ENCODE measurements at places on chromosomes 2 and 18.

- peak; percentile 65 for DNase-seq
These were observed 88.9 kb downstream of the ITGA4 start for GRCh38 chr2:181546086-181546485.

DNA sequence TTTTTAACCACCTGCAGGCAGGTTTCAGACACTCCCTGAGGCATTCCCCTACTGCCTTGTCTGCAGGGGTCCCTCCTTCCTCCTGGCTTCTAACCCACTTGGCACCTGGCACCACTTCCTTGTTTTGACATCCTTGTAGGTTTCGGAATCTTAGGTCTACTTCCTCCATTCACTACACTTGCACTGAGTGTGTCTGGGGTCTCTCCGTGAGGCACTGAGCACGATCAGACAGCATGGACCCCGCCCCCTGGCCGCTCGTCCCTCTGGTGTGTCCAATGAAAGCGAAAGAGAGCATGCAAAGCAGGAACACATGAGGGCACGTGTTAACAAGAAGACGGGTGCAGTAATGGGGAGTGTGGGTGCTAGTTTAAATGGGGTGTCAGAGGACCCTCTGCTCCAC is 63.8 kb downstream of the HAUS1 start:
- no peak for DNase-seq

DNA sequence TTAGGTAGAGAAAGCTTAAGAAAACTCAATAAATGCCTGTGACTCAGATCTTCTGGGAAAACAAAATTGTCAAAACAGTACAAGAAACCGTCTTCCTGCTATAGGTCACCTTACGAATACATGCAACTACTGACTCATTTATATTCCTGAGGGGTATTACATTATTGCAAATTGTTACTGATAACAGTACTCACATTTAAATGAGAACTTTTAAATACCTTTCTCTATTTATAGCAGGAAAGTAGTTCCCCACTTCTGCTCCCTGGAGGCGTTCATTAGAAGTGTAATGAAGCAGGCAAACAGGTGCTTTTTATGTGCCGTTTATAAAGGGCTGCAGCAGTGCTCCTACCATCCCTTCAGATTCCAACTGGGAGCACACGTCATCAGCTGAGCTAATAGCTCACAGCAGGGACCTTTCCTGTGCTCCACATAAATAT is 65.1 kb upstream of the RPRM start:
- peak; percentile 49 for DNase-seq

DNA sequence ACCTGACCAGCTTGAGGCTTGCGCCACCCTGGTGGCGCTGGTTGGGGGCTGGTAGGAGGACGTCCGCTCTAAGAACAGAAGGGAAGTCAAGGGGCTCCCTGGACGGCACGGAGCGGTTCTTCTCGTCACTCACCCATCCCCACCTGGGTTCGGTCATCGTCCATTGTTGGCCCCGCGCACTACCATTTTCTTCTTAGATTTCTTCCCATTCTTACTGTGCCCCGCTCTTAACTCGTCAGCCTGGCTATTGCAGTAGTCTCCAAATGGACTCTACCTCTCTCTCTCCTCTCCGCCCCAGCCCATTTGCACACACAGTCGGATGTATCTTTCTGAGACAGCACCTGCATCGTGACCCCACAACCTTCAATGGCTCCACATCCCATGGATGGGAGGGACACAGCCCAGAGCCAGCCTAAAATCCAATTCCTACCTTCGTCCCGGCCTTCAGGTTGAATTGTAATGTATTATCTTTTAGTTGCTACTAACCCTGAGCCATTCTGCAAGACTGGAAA is 814 bp upstream of the RAB1A start:
- DNase-seq, result peak; percentile 64

DNA sequence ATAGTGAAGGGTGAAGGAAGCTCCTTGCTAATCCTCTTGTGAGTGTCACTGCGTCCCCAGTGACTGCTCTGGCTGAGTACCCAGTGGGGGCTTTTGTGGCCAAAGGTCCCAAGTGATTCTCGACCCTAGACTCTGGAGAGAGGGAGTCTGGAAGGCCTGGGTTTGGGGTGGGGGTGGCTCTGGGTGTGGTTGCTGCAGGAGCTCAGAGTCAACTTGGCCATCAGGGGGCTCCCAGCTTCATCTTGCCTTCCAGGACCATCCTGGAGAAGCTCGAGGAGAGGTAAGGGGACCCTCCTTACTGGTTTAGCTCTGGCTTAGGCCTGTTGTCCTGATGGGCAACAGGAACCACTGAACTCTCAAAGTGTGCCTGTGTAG is 592 bp downstream of the PSD4 start:
- DNase-seq, result no peak

DNA sequence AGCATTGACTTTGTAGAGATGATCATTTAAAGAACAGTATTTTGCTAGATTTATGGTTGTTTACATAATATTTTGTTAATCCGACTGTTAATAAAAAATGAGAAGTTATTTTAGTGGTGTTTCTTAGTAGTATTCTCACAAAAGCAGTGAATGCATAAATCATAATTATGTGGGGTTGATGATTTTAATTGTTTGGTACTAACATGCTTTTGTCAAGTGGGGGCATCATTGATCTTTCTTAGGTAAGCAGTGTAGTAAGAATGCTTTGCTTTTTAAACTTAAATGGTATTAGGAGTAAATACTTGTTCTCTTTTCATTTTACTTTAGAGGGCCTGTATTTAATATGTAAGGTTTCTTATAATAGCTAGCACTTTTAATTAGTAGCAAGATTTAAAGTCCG is 109.2 kb upstream of the OTX1 start:
- no peak for DNase-seq

- no peak for DNase-seq
These were observed 2.0 kb upstream of the CXCR4 start for GRCh38 chr2:136119717-136120675.

DNA sequence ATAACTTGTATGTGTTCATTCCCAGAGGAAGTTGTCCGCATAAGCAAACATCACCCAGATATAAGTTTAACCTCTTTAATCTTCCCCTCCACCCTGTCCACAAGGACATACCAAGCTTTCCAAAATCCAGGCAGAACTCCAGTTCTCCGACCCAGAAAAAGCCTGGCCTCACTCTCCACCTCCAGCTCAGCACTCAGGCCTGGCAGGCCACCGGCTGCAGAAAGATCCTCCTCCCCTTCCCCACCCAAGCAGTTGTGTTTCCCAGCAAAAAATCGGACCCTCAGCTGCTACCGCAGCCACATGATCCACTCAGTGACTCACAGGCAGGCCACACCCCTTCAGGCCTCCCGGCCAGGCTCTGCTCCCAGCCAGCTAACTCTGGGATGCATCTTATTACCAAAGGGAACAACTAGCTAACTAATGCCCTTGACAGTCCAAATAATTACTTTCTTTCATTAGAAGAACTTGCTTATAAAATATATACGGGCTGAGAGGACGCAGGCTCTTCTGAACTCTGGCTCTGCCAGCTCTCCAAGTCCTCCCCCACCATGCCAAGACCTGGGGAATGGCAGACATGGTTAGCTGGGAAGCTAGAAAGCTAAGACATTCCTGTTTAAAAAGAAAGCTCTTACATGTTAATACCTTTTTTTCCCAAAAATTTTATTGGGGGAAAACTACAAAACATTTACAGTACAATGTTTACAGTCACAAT is 4.5 kb downstream of the ZFP36L2 start:
- DNase-seq, result peak; percentile 53

GRCh38 chr2:106261871-106262321 is 67.8 kb upstream of the UXS1 start:
- DNase-seq, result no peak

GRCh38 chr2:211957799-211958198 is 580.8 kb downstream of the ERBB4 start:
- DNase-seq, result no peak

GRCh38 chr2:222544661-222545060 is 111.2 kb downstream of the FARSB start:
- no peak for DNase-seq

DNA sequence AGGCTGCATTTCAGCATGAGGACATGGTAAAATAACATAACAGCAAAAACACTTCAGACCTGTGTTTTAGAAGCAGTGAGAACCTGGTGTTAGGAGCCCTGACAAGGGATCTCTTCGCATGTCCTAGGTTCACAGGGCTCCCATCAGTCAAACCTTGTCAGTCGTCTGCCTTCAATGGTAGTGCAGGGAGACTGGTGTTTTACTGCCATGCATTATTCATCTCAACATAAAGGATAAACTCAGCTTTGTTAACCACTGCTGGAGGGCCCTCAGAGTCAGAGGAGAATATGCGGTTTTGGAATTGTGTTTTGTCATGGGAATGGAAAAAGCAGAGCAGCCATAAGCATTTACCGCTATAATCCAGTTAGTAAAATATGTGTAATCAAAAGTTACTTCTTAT is 275.9 kb upstream of the GCFC2 start:
- DNase-seq, result no peak

DNA sequence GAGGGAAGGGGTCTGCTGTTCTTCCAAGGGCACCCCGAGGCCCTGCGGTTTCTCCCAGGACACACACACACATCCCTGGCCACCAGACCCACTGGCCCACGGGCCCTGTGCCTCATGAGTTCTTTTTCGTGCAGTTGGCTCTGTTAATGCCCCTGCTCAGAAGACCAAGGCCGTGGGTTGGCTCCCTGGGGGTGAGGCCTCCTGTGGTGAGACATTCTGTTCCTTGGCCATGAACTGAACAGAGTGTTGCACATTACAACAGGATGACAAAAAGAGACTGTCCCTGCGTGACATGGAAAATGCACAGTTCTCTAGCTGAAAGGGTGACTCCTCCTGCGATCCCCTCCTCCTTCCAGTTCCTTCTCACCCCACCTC is 30.7 kb downstream of the SH2D6 start:
- DNase-seq, result no peak

GRCh38 chr2:23618265-23618664 is 233.3 kb downstream of the KLHL29 start:
- no peak for DNase-seq

- DNase-seq, result no peak
These were observed 157.6 kb upstream of the NDUFV2 start for GRCh38 chr18:8944871-8945245.

- DNase-seq, result no peak
These were observed 4.5 kb upstream of the ACOXL start for GRCh38 chr2:110727923-110728322.

DNA sequence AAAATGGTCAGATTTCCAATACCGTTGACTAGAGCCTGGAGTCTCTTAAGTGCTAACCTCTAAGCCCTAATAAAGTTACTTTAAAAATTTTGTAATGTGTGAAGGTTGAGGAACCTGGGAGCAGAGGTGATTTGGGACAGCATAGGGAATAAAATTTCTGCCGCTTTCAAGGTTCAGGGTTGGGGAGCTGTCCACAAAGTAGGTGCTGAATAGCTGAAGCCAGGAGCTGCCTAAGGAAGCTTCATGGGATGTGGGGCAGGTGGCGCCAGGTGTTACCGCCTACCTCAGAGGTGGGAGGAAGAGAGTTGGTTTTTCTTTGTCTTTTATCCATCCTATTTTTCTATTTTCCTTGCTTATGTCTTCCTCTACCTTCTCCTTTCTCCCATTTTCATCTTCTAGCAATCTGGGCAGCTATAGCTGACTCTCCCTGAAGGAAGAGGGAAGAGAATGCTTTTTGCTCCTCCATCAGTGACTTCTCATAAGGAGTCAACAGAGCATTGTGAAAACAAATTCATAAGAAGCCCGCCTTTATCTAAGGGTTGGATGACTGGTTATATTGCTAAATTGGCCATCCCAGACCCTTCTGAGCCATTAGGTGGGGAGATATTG is 178.7 kb downstream of the CLIP4 start:
- no peak for DNase-seq

- peak; percentile 7 for DNase-seq
These were observed 1.1 kb downstream of the HK2 start for GRCh38 chr2:74834792-74835755.

- DNase-seq, result no peak
These were observed 81.5 kb downstream of the EFEMP1 start for GRCh38 chr2:55842046-55842445.

DNA sequence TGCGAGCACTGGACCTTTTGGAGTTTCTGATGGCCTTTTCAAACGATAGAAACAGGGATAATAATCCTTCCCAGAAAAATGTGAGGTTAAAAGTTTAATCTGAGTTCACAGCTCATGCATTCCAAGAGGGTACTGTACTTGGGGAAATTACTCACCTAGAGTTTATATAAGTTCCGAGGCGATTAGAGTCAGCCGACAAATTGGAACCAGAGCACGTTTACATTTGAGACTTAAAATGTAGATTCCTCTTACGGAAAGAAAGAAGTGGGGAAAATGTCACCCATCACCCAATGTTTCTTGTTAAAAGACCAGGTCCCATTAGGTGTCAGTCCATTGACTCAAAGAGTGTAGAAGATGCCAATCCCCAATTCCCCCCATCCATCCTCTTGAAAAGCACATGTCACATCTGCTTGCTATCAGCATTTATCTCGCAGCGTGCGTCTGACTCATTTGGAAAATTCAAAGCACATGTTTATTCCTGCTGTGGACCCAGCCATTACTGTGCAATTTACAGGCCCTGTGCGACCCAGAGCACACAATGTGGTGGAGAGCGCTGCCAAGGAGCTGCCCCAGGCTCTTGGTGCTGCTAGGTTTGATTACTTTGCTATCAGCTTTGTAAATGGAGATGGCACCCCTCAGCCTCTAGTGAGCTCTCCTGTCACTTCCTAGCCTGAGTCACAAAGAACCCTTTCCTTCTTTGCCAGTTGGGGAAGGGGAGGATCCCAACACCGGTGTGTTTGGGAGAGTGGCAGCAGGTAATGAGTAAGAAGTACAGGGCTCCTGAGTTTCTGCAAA is 104.8 kb downstream of the COLEC12 start:
- DNase-seq, result no peak

GRCh38 chr2:180187611-180188010 is 180.5 kb upstream of the CWC22 start:
- DNase-seq, result no peak

GRCh38 chr18:12239431-12239830 is 14.7 kb upstream of the CIDEA start:
- no peak for DNase-seq

- no peak for DNase-seq
These were observed 92.0 kb downstream of the ARMC9 start for GRCh38 chr2:231290321-231291015.

- no peak for DNase-seq
These were observed 185.6 kb upstream of the COPS8 start for GRCh38 chr2:236899950-236900640.

DNA sequence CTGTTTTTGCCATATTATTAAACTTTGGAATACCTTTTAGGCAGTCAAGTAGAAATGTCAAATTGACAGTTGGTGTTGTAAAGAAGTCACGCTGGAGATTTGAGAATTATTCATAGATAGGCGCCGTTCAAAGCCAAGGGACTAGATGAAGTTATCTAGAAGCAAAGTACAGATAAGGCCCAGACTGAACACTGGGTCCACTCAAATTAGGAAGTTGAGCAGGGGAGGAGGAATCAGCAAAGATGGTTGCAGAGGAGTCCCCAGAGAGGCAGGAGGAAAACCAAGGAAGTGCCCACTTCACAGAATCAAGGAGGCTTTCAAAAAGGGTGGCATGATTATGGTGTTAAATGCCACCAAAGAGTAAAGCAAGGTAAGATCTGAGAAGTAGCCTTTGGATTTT is 9.6 kb upstream of the ALS2 start:
- DNase-seq, result no peak

DNA sequence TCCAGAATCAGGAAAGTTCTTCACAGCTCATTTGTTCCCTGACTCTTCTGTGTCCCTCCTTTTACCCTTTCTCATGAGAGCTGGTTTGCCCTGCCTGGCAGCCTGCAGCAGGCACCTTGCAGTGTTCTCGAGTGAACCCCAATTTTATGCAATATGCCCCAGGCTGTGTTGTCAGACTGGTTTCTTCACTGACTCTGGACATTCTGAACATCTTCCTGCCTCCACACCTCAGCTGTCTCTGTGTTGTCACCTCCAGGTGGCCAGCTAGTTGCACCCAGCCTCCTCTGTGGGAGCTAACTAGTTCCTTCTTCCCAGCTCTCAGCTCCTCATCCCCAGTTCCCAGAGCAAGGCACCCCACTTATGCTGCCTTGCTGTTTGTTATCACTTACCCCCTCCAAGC is 5.5 kb downstream of the SETBP1 start:
- no peak for DNase-seq

Measured in NCI-H510A treated with DMSO at 0.1 percent for 48 hours (cell line).